Heart left ventricle (tissue), 16 donors: ENCODE measurements at places on chromosomes 6 and 20. TPM values are rescaled to one million over a fixed set of nuclear protein-coding genes. Genes with fewer than 3 reads are reported as not detected.

DNA sequence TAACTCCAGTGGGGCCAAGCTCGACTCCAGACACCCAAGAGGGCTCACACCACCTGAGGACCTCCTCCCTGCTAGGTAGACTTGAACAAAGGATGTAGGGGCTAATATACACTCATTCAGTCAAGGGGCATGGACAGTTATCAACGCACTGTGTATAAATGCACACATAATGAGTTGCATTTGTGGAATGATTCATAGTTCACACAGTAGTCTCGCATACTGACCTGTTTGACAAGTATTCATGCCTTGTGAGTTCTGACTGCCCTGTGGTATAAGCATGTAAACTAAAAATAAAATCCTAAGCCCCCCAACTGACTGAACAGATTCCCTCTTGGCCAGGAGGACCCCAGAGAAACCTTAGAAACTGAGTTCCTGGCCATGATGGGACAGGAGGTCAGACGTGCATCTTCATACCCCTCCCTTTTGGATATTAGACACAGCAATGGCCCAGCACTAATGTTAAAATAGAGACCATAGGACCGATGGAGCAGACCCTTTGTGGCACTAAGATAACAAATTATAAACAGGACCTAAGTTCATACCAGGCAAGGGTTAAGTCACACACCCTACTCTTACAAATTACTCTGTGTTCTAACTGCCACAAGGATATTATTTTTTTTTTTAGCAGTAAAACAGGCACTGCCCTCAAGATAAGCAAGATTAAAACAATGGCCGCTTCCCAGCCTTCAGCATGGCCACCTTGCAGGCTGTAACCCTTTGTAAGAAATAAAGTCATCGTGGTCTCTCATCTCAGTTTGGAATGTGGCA, 124.4 kb downstream of the TTLL2 start:
- DNase-seq: no peak

GRCh38 chr6:159056899-159057298, 12.1 kb upstream of the TAGAP start:
- DNase-seq: no peak

DNA sequence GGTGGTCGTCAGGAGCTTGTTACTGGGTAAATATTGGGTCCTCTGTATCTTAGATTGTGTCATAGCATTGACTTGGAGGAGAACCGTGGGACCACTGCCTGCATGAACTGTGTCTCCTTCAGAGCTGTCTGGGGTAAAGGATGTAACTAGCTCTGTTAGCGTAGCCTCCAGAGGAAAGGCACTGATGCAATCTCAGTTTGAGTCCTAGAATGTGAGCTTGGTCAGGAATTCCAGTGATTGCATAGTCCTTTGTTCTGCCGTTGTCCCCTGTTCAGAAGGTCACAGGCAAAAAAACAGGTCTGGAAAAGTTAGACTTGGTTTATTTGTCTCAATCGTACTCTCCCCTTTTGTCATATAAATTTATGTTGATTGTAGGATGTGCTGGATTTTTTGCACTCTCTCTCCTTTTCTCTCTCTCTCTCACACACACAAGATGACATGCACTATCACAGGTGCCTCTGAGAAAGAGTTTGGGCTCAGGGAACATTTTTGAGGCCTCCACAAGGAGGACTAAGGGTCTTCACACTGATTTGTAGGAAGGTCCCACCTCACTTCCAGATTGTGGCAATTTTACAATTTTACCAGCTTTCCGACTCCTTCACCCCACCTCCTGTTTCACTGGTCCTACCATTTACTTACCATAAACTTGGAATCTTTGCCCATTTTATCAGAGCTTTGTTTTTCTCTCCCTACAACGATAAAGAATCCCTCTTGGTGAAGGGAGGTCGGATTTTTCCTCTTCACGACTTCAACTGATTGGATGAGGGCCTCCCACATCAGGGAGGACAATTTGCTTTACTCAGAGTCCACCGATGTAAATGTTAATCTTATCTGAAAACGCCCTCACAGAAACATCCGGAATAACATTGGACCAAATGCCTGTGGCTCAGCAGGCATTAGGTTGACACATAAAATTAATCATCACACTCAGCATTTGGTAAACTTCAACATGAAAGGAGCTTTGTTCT, 7.0 kb upstream of the DACT2 start:
- no peak for DNase-seq

GRCh38 chr20:32204205-32205109, 3.1 kb downstream of the PLAGL2 start:
- peak; percentile 48 for DNase-seq

DNA sequence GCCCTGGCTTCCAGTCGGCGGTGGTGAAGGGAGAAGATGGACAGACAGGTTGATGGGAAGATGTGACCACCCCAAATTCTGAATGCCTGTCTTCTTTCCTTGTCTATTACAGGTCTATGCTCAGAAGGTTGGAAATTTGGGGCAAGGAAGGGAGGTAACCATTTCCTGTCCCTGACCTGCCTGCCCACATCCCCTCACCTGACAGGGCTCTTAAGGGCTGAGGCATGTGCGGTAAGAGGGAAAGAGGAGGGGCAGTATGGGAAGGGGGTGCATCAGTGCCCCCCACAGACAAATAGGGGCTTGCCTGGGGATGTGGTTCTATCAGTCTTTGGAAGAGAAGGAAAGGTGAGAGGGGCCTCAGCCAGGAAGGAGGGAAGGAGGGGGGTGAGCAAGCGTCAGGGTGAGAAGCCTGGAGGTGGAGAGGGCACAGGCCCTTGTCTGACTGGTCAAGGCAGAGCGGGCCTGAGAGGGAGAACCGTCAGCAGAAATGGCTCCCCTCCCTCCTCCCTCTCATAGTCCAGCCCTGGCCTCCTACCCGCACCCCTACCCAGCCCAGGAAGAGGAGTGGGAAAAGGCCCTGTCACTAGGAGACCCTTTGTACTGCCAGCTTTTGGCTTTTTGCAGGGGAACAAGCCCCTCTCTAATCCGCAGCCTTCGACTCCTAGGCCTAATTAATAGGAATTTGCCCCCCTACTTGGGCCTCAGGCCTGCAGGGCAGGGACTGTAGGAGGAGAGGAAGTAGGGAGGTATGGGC, 104.4 kb upstream of the FOXP4 start:
- no peak for DNase-seq

- no peak for DNase-seq
Observed at GRCh38 chr20:60137657-60138245, 179.5 kb downstream of the CDH26 start.

DNA sequence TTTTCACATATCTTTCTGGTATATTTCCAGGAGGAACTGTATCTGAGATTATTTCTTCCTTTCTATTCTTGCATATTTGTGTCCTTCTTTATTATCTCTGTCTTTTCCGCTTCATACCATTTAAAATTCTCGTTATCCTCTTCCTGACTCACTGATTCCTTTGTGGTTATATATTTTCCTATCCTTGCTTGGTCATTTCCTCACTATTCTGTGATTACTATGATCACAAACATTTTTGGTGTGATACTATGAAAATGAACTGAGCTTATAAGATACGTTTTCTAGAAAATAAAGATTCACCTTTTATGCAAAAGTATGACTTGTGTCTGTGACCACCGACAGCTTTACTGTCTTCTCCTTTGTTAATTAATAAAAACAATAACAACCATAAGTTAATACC, 26.5 kb upstream of the MYCT1 start:
- DNase-seq: no peak

GRCh38 chr6:5155906-5156305, 70.8 kb downstream of the PPP1R3G start:
- DNase-seq: no peak

DNA sequence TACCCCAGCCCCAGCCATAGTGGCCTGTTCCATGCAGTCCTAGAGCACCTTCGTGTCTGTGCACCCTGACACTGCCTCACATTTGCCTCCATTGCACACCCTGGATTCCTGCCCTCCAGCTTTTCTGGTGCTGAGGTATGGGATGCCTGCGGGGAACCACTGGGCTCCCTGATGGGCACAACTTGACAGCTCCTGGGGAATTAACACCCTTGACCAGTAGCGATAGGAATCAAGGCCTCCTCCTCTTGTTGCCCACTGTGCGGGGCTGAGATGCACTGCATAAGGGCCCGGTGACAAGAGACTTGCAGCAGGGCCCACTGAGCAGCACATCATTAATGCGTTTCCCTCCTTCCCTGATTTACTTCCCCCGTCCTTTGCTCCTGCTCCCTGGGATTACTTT, 235.6 kb upstream of the MOCS1 start:
- DNase-seq: no peak

DNA sequence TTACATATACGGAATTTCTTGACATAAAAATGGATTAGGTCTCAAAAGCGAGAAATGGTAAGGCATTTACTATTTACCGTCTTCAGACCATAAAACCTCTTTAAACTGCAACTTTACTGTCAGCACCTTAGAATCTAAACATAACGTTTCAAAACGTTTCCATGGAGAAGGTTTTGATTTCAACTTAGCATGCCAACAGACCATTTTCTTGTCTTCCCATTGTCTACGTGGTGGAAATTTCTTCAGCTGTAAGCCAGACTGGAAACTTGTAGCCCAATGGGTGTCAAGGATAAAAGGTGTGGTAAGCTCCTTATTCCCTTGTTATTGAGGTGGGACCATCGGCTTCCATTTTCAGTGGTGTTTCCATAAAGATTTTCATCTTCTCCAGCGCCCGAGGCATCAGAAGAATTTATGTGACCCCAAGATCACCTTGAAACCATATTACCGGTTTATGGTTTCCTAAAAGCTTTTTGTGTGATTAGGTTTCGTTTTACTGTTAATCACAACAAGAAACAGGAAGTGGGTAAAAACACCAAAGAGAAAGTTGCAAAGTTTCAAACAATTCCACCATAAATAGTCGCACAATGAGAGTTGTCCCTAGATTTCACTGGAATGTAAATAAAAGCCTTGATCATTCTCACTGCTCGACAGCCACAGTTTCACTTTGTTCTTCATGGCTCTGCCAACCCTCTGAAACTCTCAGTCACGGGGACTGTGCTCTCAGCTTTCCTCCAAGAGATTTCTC, 63.0 kb upstream of the CD2AP start:
- no peak for DNase-seq

DNA sequence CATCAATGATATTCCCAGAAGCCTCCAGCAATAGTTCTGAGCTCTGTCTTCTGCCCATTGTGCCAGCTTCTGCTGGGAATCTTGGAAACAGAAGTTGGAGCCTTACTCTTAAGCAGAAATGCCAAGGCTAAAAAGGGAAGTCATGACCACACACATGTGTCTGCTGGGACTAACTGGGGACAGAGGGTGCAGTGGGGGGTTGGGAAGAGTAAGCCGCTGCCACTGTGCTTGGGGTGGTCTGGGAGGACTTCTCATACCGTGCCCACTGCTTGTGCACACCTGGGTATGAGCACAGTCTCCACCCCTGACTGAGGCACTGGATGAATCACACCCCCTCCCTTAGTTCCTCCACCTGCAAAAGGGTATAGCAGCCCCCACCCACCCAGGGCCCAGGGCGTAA, 90.7 kb downstream of the CDC5L start:
- no peak for DNase-seq

DNA sequence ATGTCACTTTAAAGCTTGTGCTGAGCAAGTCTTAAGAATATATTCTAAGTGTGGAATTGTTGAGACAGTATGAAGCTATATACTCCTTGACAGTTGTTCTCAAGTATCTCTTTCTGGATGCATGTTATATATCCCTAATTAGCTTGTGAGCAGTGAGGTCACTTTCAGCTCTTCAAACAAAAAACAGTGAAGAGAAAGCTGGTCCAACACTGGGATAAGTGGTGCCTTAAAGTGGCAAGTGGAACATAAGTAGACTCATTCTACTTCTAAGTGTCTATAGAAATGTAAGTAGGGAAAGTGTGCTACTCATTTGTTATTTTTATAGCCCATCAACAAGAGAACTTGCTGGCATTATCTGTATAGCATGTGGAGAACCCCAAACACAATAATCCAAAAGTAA, 133.1 kb upstream of the BACH2 start:
- no peak for DNase-seq

GRCh38 chr6:161044335-161044734, 52.8 kb downstream of the MAP3K4 start:
- no peak for DNase-seq

GRCh38 chr20:57064836-57065235, 201.6 kb downstream of the BMP7 start:
- no peak for DNase-seq

DNA sequence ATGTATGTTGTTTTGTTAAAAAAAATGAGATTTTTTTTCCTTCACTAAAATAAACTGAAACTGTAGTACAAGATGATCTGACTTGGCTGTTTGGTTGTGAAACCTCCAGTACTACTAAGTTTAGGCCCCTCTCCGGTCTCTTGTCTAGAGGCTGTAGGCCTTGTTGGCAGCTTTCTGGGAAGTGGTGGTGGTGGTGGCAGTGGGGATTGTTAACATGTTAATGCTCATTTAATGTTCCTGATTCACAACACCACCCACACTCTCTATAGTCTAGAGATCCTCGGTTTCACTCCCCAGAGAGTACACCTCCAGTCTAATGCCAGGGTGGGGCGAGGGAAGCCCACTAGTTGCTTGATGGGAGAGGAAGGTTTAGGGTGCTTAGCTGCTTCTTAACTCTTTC, 24.1 kb downstream of the STK4 start:
- DNase-seq: no peak

DNA sequence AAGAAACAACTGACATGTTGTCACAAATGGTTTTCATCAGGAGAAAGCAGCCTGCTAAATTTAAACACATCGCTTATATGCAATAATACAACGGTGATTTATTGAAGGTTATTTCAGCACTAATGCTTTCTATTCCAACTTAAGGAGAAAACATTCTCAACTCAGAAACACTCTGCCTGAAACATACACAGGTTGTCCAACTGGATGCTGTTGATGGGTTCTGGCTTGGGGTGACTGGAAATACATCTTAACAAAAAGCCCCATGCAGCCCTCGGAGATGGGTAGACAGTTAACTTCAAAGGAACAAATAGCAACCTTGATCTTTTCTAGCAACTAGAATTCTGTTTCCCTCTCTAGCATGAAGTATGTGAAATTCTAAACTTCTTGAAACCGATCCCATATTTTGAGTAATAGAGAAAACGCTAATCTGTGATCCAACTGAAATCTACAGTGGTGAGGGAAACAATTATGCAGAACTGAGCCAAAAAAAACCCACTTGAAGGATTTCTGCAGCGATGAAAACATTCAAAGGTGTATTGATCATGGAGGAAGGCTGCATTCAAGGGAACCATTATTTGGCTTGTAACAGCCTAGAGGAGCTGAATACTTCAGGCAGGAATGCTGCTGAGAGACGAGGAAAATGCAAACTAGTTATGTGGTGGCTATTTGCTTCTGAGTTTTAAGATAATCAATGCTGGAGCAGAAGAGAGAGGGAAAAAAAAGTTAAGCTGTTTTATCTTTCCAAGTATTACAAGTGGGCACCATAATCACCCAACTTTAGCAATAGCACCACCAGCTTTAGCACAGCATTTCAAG, 6.9 kb downstream of the ZMYND8 start:
- DNase-seq: no peak

GRCh38 chr6:136593748-136594490, 43.7 kb upstream of the MAP7 start:
- no peak for DNase-seq

Gene TP53TG5
- 3.1 TPM for total RNA-seq

Gene TENT5A
- 41.7 TPM for total RNA-seq

Gene MCHR2
- total RNA-seq: not detected

Gene LY6G5C
- total RNA-seq: 2.1 TPM

Gene TRMT6
- 12.0 TPM for total RNA-seq

Gene PPIL6
- total RNA-seq: 3.4 TPM

Gene ENPP1
- 1.5 TPM for total RNA-seq

Gene IMPG1
- not detected for total RNA-seq

Gene RAB44
- not detected for total RNA-seq

Gene SYCP2
- 1.1 TPM for total RNA-seq

Gene TFAP2C
- total RNA-seq: 0.30 TPM

Gene SEMG1
- total RNA-seq: not detected

Gene SDC4
- 63.0 TPM for total RNA-seq
